IPS-NIHi11 (cell line): ENCODE measurements at places on chromosomes 6 and 20.
A peak's percentile ranks its signal among the peaks of the same experiment; 100 is the strongest.

GRCh38 chr6:132400883-132401617, at the start of gene MOXD1:
Gene MOXD1, minus strand, starts transcription at chr6:132401475. Its CDS starts 49 bp downstream, at chr6:132401426.
- DNase-seq = peak; percentile 85

DNA sequence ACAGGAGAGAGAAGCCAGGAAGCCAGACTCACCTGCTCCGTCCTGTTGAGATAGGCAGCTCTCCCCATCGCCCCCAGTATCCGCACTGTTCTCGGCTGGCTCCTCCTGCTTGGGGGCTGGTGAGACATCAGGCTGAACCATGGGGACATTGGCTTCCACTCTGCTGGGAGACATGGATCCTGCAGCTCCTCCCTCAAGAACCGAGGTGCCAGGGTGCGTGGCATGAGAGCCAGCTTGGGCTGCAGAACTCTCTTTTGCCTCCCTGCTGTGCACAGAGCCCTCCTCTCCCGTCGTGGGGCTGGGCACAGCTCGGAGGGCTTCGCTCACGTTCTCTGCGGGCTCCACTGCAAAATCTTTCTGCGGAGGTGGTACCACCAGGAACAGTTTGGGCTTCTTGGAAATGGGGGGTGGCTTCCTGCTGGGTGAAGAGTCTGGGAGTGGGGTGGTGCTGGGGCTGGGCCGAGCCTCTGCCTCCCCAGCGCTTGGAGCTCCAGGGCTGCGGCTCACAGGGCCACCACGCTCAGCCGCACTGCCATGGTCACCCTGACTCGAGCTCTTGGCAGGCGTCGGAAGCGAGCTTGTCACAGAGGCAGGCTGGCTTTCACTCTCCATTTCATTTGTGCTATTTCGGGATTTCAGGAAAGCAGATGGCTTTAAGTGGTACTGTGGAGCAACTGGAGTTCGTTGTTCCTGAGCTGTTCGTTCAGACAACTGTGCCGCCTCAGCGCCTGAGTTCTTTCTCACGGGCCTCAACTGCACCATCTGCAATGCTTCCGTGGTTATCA, 26.5 kb downstream of the HEBP2 start:
- no peak for DNase-seq

DNA sequence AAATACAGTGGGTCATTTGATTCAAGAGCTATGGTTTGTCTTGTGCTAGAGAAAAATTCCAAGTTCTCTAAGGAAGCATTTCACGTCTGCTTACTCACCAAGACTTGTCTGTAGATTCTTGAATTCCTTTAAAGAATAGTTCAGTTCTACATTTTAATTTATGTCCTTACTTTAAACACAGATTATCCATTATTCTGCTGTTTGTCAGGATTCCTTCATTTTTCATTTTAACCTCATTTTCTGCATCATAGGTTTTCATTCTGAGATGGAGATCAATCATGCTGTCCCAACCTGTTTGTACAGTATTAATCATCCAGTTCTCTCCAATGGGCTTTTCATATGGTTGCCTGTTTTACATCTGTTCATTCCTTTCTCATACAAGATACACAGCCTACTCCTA, 24.5 kb upstream of the POPDC3 start:
- DNase-seq = no peak

DNA sequence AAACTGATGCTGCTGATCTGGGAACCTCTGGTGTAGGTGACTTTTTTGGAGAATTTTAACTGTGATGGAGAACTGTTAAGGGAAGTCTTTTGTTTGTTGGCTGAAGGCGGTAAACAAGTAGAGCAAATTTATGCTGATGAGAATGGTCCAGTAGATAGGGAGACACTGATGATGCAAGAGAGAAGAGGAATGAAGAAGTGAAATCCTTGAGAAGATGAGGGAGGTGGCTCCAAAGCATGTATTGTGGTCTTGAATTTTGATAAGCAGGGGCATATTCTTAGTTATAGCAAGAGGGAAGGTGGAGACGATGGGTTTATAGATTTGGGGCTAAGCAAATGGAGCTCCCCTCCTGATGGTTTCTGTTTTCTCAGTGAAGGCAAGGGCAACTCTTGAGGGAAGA, 22.0 kb downstream of the MAPK14 start:
- no peak for DNase-seq

DNA sequence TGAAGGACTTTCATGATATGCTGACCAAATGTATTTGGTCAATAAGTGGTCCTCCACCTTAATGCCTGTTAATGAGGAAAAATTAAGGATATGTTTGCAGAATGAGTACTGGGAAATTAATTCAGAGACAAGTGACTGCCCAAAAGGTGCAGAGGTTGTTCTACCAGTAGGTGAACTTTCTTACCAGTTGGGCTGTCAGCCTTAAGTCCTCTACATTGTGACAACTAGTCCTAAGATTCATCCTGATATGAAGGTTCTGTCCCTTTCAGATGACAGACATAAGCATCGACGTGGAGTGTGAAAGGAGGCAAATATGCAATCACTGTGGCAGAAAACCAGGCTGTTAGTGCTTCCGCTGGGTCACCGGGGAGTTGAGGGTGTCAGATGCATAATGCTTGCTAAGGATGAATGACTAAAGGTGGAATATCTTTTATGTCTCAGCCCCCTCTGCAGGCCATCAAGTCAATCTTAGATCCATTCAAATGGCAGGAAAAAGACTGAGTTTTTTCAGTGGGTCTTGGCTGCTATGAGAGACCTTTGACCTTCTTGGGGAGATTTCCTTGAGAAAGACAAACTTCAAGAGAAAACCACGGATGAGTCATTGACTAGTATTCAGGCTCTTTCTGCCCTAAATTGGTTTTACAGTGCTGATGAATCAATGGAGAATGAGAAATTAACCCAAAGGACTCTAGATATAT, 226.0 kb downstream of the TPBG start:
- peak; percentile 42 for DNase-seq

- peak; percentile 10 for DNase-seq
Measured at GRCh38 chr6:12119085-12119588, 107.0 kb downstream of the HIVEP1 start.

GRCh38 chr6:88538130-88538706, 372.1 kb upstream of the CNR1 start:
- peak; percentile 83 for DNase-seq

GRCh38 chr20:57691699-57692098, 18.1 kb downstream of the PMEPA1 start:
- no peak for DNase-seq

GRCh38 chr6:42046464-42047212, 3.7 kb upstream of the TAF8 start:
- no peak for DNase-seq

- DNase-seq = no peak
Measured at GRCh38 chr20:39269493-39270217, 307.5 kb downstream of the DHX35 start.

GRCh38 chr6:100506651-100507050, 41.9 kb upstream of the SIM1 start:
- DNase-seq = no peak

DNA sequence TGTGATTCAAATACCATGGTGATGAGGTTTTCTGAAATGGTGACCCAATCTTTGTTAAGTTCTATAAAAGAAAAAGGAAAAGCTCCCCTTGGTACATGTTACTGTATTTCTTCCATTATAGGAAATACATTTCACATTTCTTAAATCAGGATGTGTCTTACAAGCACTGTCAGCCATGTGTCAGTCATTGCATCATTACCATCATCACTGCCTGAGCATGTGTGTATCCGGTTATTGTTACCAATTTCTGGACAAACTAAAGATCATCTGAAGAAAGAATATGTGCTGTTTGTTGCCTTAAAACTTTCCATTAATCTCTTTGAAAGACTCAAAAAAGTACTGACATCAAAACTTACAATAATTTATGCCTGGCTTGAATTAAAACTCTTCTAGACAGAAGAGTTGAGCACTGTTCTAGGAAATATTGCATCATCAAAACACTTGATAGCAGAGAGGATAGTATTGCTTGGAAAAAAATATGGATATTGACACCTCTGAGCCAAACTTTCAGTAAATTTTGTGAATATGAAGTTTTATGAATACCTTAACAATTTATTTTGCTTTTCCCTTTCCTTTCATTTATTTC, 7.1 kb upstream of the TSPYL1 start:
- DNase-seq = no peak

GRCh38 chr20:5488823-5489222, 172.1 kb upstream of the PROKR2 start:
- DNase-seq = no peak

- no peak for DNase-seq
Measured at GRCh38 chr6:42071881-42072583, 21.7 kb downstream of the TAF8 start.

- DNase-seq = peak; percentile 63
Measured at GRCh38 chr20:59385480-59385879, 85.1 kb downstream of the EDN3 start.

- no peak for DNase-seq
Measured at GRCh38 chr6:3310703-3311102, 52.0 kb downstream of the PSMG4 start.

DNA sequence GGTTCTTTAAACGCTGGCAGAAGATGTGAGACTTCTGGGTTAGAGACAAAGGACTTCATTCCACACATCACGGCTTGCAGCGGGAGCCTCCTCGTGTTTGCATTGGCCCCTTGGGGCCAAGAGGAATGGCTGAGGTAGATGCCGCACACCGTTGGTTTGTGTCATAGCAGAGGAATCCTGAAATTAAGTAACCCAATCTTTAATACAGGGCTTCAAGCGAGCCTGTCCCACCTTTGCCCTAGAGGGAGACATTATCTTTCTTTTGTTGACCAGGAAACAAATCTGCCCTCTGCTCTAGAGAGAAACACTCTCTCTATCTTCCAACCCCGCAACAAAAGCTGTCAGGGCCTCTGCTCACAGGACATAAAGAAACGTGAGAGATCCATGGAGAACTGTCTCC, 277.5 kb upstream of the ZFP64 start:
- DNase-seq = no peak

DNA sequence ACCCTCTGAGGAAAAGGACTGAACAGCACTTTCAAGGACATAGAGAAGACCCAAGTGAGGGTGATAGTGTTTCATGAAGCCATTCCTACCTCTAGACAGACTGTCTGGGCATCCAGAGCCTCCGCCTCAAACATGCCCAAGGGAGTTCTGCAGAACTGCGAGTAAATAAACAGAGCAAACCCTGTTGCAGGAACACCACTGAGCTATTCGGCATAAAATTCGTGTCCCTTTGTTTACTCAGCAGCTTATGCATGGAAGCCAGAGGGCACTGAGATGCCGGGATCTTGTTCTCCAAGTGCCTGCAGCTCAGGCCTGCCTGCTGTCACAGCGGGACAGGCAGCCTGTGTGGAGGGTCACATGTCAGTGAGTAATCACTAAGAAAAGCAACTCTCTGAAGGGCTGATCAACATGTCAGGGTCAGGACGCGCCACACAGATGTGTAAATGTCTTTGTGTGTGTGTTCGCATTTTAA, 164.9 kb upstream of the HEY2 start:
- DNase-seq = peak; percentile 74

- no peak for DNase-seq
Measured at GRCh38 chr6:50862176-50862575, 43.5 kb downstream of the TFAP2B start.

DNA sequence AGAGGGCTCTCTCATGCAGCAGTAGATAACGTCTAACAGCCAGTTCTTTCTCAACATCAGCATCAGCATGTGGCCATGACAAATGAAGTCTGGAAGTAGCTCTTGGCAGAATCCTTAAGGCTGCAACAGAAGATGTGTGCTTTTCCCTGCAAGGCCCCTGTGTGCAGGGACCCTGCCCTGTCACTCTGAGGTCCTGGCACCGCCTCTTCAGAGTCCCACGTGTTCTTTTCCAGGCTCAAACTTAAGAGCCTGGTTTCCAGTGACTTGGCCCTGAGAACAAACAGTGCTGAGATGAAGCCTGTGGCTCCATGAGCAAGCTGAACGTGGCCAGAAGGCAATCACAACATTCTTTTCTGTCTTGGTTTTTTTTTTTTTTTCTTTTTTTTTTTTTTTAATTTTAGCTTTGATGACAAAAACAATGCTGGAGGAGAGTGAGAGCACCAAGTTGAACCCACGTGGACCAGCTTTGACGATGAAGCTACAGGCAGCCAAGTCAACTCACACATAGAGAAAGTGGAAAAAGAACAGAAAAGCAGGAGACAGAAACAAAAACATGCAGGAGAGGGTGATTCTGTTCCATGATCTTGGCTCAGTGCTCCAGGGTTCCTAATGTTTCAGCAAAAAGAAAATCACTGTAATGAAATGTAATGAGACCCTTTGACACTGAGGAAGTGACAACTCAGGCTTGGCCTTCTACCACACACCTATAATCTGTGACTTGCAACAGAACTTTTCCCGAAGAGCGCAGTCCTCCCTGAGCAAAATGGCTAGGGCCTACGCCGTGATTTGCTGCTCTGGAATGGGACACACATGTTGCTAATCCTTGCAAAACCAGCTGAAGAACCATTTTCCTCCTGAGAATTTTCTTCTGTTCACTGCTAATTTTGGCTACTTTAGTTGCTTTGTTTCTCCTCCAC, 86.1 kb downstream of the FOXC1 start:
- no peak for DNase-seq

DNA sequence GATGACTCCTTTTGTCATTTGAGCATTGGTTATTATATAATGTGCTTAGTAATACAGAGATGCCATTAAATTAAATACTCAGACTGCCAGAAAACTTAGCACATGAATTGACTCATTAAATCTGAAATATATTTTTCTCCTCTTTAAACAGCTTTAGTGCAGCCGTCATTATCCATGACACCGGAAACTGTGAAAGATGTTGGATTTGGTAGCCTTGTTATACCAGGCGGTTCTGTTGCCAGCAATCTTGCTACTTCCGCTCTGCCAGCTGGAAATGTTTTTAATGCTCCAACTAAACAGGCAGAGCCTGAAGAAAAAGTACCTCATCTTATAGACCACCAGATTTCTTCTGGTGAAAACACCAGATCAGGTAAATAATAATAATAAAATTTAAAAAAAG, 97.6 kb downstream of the SCAF8 start:
- DNase-seq = no peak

DNA sequence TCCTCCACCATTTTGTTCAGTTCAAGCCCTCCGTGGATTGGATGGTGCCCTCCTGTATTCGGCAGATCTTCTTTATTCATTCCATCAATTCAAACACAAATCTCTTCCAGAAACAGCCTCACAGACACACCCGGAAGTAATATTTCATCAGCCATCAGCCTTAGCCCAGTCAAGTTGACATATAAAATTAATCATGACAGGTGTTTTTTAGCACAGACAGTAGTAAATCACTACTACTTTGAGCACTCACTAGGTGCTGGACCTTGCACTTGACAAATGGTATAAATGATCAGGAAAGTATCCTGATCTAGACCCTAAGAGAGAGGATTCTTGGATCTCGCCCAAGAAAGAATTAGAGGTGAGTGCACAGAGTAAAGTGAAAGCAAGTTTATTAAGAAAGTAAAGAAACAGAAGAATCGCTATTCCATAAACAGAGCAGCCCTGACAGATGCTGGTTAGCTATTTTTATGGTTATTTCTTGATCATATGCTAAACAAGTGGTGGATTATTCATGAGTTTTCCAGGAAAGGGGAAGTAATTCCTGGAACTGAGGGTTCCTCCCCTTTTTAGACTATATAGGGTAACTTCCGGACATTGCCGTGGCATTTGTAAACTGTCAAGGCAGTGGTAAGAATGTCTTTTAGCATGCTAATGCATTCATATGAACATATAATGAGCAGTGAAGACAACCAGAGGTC, 194.6 kb upstream of the LAMP5 start:
- DNase-seq = no peak

GRCh38 chr6:4819706-4820283, 43.6 kb downstream of the CDYL start:
- peak; percentile 11 for DNase-seq

- DNase-seq = peak; percentile 10
Measured at GRCh38 chr6:45388328-45388727, 10.6 kb upstream of the SUPT3H start.

GRCh38 chr6:156779206-156780094, 2.3 kb downstream of the ARID1B start:
- peak; percentile 36 for DNase-seq
